ENCODE measurements at places on chromosomes 5 and 9. TPM values are rescaled to one million over a fixed set of nuclear protein-coding genes. Genes with fewer than 3 reads are reported as not detected.

GRCh38 chr9:32431940-32432555 lies 47.6 kb downstream of the ACO1 start:
- no peak for DNase-seq
- H3K4me3 ChIP-seq, result no peak overlapping the region
- H3K4me1 ChIP-seq, result peaks cover 6% of the 10 kb centered on the region
- H3K27ac ChIP-seq, result no peak overlapping the region
- peaks cover 2% of the 10 kb centered on the region for H3K36me3 ChIP-seq

DNA sequence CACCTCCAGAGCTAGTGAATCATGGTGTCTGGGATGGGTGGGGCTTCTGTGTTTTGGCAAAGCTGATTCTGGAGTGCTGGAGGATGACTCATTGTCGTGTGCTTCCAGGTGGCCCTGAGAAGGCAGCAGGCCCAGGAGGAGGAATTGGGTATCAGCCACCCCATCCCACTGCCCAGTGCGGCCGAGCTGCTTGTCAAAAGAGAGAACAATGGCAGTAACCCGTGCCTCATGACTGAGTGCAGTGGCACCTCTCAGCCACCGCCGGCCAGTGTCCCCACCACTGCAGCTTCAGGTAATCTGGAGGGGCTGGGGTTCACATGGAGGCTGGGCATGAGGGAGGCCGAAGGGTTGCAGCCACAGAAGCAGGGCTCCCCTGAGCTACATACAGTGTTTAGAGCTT lies 5.4 kb downstream of the DMRT1 start:
- peaks cover 64% of the 10 kb centered on the region for H3K27me3 ChIP-seq
- no peak overlapping the region for H3K4me3 ChIP-seq
- H3K27ac ChIP-seq, result no peak overlapping the region
- peaks cover 6% of the 10 kb centered on the region for H3K4me1 ChIP-seq
- H3K36me3 ChIP-seq, result peaks cover 4% of the 10 kb centered on the region

DNA sequence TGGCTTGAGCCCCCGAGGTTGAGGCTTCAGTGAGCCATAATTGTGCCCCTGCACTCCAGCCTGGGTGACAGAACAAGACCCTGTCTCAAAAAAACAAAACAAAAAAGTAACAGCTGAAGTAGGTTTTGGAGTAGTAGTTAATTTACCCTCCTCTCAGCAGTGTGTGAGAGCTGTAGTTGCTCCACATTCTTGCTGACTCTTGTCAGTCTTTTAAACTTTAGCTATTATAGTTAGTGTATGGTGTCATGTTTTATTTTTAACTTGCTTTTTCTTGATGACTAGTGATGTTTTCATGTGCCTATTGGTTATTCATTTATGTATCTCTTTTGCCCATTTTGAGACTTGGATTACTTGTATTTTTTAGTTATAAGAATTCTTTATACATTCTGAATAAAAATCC lies 52.9 kb upstream of the DHFR start:
- H3K27ac ChIP-seq, result no peak overlapping the region
- peaks cover 28% of the 10 kb centered on the region for H3K4me1 ChIP-seq

- no peaks in the 10 kb centered on the region for H3K4me1 ChIP-seq
- no peak overlapping the region for H3K27ac ChIP-seq
- no peak for DNase-seq
- H3K4me3 ChIP-seq, result no peak overlapping the region
Observed at GRCh38 chr5:31355337-31355736, 161.9 kb downstream of the CDH6 start.

- H3K36me3 ChIP-seq, result peaks cover 2% of the 10 kb centered on the region
- no peak overlapping the region for H3K27ac ChIP-seq
- H3K27me3 ChIP-seq, result peaks cover 52% of the 10 kb centered on the region
- peaks cover 12% of the 10 kb centered on the region for H3K4me1 ChIP-seq
Observed at GRCh38 chr9:88537761-88538091, 2.7 kb downstream of the NXNL2 start.

GRCh38 chr5:59039296-59040023 lies 456.6 kb downstream of the RAB3C start:
- H3K4me1 ChIP-seq, result peaks cover 39% of the 10 kb centered on the region
- peaks cover 4% of the 10 kb centered on the region for H3K36me3 ChIP-seq
- no peaks in the 10 kb centered on the region for H3K27me3 ChIP-seq
- peak overlapping the region; percentile 96 for H3K4me3 ChIP-seq
- DNase-seq, result peak; percentile 73
- H3K27ac ChIP-seq, result peak overlapping the region; percentile 95

DNA sequence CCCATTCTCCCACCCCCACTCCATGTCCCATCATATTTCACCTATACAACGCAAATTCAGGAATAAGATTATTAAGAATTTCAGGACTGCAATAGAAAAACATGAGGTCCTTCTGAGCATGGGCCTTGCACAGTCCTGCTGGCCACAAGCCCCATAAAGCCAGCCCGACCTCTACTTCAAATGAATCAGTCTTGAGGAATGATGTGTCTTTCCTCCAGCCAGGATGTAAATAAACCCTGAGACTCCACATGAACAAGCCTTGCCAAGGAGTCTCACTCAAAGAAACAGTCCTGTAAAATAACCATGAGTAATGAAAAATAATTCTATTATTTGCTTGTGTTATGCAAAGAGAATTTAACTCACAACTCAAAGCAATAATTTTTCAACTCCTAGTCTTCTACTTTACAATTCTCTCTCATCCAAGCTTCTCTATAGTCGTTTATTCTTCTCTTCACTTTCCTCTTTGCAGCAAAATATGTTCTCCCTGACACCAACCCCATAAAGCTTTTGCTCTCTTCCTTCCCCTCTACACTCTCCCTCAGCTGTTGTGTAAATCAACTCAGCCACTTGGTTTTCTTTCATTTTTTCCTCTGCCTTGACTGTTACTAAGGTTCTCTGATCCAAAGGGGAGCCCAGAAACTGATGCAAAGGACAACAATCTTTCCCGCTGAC lies 140.1 kb upstream of the MOCS2 start:
- no peak for DNase-seq
- H3K36me3 ChIP-seq, result no peaks in the 10 kb centered on the region
- H3K27ac ChIP-seq, result no peak overlapping the region
- H3K27me3 ChIP-seq, result peaks cover 11% of the 10 kb centered on the region

LRSAM1 gene
- 19.6 TPM for total RNA-seq

All from T-helper 17 cell (primary cell).